ENCODE measurements at places on chromosomes 4 and X. TPM values are rescaled to one million over a fixed set of nuclear protein-coding genes. Genes with fewer than 3 reads are reported as not detected.

DNA sequence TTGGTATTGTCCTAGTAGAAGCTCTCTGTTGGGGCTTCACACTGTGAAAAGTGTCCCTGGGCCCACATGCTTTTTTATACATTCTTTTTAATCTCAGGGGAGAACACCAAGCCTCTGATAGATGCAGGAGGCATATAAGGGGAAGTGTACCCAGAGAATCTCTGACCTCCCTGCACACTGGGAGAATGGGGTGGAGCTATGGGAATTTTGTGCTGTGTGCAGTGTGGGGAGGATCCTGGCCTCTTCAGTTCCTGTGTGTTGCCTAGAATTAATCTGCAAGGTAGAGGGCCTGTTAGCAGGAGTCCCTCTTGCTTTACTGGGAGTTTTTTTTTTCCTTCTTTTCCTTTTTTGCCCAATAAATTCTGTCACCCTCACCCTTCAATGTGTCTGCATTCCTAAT lies 49.2 kb upstream of the SPIN4 start:
- DNase-seq = no peak
- H3K4me1 ChIP-seq = no peaks in the 10 kb centered on the region
- H3K27me3 ChIP-seq = no peaks in the 10 kb centered on the region
- H3K36me3 ChIP-seq = no peaks in the 10 kb centered on the region
- H3K4me3 ChIP-seq = no peak overlapping the region

DNA sequence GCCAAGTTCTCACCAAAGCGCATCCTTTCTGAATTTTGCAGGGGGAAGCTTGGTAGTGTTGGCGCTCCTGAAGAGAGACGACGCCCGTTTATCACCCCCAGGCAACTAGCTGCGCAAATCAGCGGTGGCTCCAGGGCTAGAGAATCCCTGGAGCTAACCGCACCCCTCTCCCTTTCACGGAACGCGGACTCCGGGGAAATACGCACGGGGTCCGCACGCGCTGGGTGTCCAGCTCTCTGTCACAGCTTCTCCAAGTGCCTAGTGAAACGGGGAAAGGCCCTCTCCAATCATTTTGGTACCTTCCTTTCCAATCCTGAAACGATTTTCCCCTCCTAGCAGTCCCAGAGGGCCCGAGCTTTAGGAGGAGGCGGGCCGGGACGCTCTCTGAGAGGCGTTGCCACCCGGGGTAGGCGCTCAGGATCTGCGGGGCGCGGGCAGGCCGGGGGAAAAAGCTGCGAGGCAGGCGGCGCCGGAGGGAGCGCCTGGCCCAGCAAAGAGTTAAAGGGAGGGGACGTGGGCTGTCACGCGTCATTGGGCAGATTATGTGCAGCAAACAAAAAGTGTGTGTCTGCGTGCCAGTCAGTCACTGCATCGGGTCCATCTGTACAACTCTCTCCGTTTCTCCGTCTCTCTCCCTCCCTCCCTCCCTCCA lies at the start of gene PRDM8:
Gene PRDM8, plus strand, starts transcription at position 582 of the 652 bp plus-strand sequence. CDS start 2,578 bp downstream, outside the sequence.
- H3K4me3 ChIP-seq = peak within 1 kb of the TSS; percentile 36
- no peak for DNase-seq
- no peaks in the 10 kb centered on the region for H3K27me3 ChIP-seq
- H3K27ac ChIP-seq = no peak within 1 kb of the TSS

GRCh38 chrX:103818842-103819619 lies 13.0 kb downstream of the RAB9B start:
- H3K27ac ChIP-seq = no peak overlapping the region
- no peak for DNase-seq
- H3K4me3 ChIP-seq = no peak overlapping the region
- no peaks in the 10 kb centered on the region for H3K4me1 ChIP-seq
- no peaks in the 10 kb centered on the region for H3K36me3 ChIP-seq

DNA sequence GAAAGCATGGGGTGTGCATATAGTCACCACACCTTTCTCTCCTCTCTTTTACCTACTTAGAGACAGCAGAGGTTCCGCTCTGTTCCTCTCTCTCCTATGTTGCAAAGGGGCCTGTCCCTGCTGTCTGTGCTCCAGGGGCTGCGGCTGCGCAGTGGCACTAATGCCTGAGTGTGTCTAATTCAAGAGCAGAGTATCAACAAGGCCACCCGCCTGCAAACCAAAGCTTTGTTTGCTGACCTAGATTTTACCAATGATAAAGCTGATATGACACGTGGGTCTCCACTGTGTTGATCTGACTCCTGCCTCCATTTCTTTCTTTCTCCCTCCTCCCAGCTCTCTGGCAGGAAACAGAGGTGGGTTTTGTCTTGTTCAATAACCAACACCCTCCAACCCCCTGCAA lies 74.9 kb downstream of the NSG1 start:
- peak; percentile 19 for DNase-seq
- H3K27ac ChIP-seq = no peak overlapping the region
- no peaks in the 10 kb centered on the region for H3K36me3 ChIP-seq
- no peaks in the 10 kb centered on the region for H3K27me3 ChIP-seq
- no peak overlapping the region for H3K4me3 ChIP-seq

DNA sequence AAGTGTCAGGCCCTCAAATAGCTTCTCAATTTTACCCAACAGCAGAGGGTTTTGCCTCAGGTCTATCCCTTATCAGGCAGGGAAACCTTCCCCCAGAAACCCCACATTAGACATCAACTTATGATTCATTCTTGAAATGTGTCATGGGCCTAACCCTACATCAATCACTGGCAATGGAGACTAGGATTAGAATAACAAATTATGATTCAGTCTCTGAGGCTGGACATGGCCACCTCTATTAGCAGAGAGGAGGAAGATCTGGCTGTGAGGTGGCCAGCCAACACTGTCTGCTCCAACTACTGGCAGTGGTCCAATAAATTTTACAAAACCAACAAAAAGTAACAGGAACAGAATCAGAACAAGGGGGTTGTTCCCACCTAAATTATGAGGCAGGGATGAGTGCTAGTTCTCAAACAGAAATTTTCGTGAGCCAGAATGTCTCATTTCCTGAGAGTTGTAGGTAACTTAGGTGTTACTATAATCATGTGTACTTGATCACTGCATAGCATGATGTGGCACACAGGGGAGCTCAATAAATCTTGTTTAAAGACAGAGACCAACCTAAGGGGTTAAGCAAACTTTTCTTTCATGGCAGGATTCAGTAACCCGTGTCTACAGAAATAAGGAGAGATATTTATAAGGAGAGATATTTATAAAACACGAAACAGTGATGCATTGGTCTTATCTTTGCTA lies 126.8 kb downstream of the NFKB1 start:
- no peaks in the 10 kb centered on the region for H3K36me3 ChIP-seq
- no peaks in the 10 kb centered on the region for H3K27me3 ChIP-seq
- no peaks in the 10 kb centered on the region for H3K4me1 ChIP-seq
- no peak overlapping the region for H3K27ac ChIP-seq

DNA sequence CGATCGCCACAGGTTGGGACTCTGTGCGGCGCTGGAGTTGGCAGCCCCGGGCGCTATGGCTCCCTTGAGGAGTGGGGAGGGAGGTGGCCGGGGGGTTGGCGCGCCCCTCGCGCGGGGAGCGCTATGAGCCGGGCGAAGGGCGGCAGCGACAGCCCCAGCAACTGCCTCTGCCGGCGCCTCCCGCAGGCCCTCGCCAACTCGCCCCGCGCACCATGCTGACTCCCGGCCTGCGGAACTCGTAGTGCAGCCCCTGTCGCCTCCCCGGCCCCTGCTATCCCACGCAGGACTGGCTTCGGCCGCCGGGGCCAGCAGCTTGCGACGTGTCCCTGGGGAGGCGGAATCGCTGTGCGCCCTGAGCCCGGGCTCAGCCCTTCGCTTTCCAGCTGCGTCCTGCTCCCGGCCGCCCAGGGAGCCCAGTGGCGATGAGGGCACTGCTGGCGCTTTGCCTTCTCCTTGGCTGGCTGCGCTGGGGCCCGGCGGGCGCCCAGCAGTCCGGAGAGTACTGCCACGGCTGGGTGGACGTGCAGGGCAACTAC lies 415 bp downstream of the SHISA3 start:
- no peaks in the 10 kb centered on the region for H3K27me3 ChIP-seq
- H3K4me1 ChIP-seq = no peaks in the 10 kb centered on the region
- H3K36me3 ChIP-seq = no peaks in the 10 kb centered on the region
- no peak for DNase-seq

DNA sequence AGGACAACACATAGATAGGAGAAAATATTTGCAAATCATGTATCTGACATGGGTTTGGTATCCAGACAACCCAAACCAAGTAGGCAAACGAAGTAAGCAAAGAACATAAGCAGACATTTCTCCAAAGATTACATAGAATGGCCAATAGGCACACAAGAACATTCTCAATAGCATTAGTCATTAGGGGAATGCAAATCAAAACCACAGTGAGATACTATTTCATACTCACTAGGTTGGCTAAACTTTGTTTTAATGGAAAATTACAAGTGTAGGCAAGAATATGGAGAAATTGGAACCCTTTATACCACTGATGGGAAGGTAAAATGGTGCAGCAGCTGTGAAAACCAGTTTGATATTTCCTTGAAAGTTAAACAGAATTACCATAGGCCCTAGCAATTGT lies 74.7 kb downstream of the CHRNA9 start:
- H3K27me3 ChIP-seq = no peaks in the 10 kb centered on the region
- no peak overlapping the region for H3K4me3 ChIP-seq
- H3K36me3 ChIP-seq = no peaks in the 10 kb centered on the region
- H3K27ac ChIP-seq = no peak overlapping the region
- no peaks in the 10 kb centered on the region for H3K4me1 ChIP-seq

DNA sequence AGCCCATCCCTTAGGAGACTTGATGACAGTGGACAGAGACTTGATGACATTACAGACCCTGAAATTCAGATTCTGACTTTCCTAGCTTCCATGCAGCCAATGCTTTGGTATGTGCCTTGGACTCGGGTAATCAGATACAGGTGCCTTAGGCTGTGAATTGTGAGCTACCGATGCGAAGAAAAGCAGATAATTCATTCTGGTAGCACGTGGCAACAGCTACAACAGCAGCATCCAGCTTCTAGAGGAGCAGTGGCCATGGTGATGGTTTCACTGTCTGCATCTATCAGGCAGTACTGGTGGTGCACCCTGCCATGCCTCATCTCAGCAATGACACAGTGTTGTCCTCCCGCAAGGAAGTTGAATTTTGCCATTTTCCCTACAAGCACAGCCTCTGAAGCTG lies 126.9 kb upstream of the TAPT1 start:
- no peak overlapping the region for H3K27ac ChIP-seq
- H3K27me3 ChIP-seq = no peaks in the 10 kb centered on the region
- no peak for DNase-seq
- H3K4me3 ChIP-seq = no peak overlapping the region
- no peaks in the 10 kb centered on the region for H3K4me1 ChIP-seq

DNA sequence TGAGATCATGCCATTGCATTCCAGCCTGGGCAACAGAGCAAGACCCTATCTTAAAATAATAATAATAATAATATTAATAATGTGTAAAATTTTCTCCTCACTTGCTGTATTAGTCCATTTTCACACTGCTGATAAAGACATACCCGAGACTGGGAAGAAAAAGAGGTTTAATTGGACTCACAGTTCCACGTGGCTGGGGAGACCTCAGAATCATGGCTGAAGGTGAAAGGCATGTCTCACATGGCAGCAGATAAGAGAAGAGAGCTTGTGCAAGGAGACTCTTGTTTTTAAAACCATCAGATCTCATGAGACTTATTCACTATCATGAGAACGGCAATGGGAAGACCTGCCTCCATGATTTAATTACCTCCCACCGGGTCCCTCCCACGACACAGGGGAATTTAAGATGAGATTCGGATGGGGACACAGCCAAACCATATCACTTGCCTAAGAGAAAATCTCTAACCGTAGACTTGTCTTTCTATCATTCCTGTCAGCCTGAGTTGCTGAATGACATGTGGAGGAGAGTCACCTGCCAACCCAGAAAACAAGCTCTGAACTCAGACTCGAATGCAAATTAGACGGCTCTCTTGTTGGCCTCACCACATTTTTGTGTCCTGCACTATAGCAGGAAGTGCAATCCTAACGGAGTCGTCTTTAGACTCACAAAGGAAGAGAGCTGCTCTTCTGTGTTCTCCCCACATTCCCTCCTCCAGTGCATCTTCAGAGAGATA lies 51.9 kb upstream of the DCTD start:
- no peak for DNase-seq
- no peak overlapping the region for H3K27ac ChIP-seq
- H3K4me3 ChIP-seq = no peak overlapping the region
- H3K4me1 ChIP-seq = no peaks in the 10 kb centered on the region
- no peaks in the 10 kb centered on the region for H3K36me3 ChIP-seq

DNA sequence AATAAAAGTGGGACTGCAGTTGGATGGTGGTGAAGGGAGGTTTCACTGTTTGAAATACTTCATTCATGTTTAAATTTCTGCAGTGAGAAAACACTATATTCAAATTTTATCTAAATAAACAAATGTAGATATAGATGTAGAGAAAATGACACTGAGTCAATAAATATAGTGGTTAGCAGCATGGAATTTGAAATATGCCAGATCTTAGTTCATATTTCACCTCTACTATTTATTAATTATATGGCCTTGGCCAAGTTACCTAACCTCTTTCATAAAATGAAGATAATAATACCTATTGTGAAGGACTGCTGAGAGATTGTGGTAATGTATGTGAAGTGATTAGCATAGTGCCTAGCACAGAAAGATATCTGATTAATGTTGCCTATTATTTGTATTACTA lies 70.5 kb downstream of the AGTR2 start:
- H3K27me3 ChIP-seq = no peaks in the 10 kb centered on the region
- H3K27ac ChIP-seq = peak overlapping the region; percentile 54
- no peaks in the 10 kb centered on the region for H3K4me1 ChIP-seq
- H3K4me3 ChIP-seq = no peak overlapping the region
- no peaks in the 10 kb centered on the region for H3K36me3 ChIP-seq
- no peak for DNase-seq

GRCh38 chr4:4333265-4333706 lies 43.2 kb downstream of the ZBTB49 start:
- no peaks in the 10 kb centered on the region for H3K27me3 ChIP-seq
- no peaks in the 10 kb centered on the region for H3K36me3 ChIP-seq
- peak; percentile 78 for DNase-seq

- no peaks in the 10 kb centered on the region for H3K36me3 ChIP-seq
- H3K4me3 ChIP-seq = no peak overlapping the region
- no peak overlapping the region for H3K27ac ChIP-seq
- no peaks in the 10 kb centered on the region for H3K4me1 ChIP-seq
Measured at GRCh38 chr4:83075311-83076095, 39.0 kb downstream of the PLAC8 start.

- H3K4me3 ChIP-seq = no peak overlapping the region
- H3K4me1 ChIP-seq = no peaks in the 10 kb centered on the region
- no peaks in the 10 kb centered on the region for H3K36me3 ChIP-seq
- no peak overlapping the region for H3K27ac ChIP-seq
- H3K27me3 ChIP-seq = no peaks in the 10 kb centered on the region
Measured at GRCh38 chr4:168057412-168057811, 34.9 kb upstream of the ANXA10 start.

Gene FAM9B
- not detected for total RNA-seq

Gene MYL5
- total RNA-seq = 14.9 TPM

Gene VCX2
- total RNA-seq = not detected

Gene GAGE13
- total RNA-seq = not detected

Gene RPS6KA6
- total RNA-seq = 5.2 TPM

Gene HSFX2
- not detected for total RNA-seq

Gene TMEM150C
- total RNA-seq = 46.7 TPM

Gene KIAA0232
- total RNA-seq = 31.7 TPM

Gene FAM47E
- 17.9 TPM for total RNA-seq
